Mucosa of gallbladder (tissue), 1 donor: ENCODE measurements at places on chromosomes 11 and 22. TPM values are rescaled to one million over a fixed set of nuclear protein-coding genes. Genes with fewer than 3 reads are reported as not detected.

DNA sequence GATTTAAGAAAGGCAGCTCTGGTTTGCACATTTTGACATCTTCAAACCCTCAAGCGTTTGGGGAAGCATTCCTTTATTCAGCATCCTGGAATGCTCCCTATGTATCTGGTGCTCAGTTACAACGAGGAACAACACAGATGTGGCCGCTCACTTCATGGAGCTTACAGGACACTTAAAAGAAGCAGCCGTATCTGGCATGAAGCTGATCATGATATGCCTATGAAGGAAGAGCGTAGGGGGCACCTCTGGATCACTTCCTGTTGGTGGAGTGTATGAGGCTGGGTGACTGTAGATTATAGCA is 72.3 kb upstream of the TP53I11 start:
- DNase-seq: no peak

DNA sequence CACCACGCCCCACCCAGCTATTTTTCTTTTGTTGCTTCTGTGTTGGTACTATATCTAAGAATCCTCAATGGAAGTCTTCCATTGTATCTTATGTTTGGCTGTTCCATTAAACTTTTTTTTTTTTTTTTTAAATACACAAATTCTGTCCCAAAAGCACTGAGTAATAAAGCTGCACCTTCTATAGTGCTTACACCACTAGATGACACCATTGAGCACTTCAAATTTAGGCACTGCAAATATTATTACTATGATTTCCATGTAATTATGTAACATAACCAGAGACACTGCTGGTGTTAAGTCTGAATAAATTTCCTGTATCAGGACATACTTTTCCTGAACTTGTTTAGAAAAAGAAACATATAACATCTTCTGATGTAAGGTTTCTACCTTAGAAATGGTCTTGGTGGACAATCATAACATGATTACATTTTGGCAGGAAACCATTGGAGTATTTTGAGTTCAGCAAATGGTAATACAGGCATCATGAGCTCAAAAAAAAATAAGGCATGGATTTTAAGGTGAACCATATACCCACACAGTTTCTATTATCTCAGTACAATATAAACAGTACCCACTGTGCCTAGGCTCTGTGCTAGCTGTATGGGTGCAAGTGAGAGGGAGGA is 110.5 kb downstream of the ATG16L2 start:
- no peak for DNase-seq

The DMC1 gene
- 0.40 TPM for total RNA-seq

- DNase-seq: no peak
These were observed 15.0 kb downstream of the SART1 start for GRCh38 chr11:65976216-65977176.

The MAJIN gene
- not detected for total RNA-seq
